NCI-H2107 (cell line): ENCODE measurements at places on chromosomes 7 and 10.

DNA sequence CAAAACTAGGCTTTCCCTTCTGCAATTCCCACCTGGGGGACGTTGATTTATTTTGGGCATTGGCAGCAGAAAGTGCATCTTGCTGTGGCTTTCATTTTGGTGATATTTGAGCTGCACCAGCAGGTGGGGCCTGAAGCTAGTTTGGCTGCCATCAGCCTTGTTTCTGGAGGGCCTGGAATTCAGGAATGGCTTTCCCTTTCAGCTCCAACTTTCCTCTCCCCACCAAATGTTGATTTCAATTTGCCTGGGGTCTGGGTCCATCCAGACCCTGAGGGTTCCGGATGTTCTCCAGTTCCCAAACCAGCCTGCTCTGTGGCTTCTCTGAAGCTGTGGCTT is 640.4 kb downstream of the TYW1 start:
- DNase-seq = no peak

DNA sequence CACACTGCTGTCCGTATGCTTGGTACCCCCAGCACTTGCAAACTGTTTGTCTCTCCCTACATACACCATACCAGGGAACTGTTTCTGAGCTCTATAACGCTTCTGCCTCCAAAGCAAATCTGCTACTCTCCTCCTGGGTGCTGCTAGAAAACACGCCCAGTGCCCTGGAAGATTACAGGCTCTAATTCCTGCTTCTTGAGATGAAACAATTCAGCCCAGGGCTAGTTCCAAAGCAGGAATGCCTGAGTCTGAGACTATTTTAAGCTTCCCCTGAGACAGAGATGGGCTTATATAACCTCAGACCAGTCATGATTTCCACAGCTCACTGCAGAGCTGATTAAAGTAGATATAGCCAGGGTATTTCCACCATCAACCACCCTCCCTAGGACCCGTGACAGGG is 327.1 kb downstream of the GPR158 start:
- no peak for DNase-seq

GRCh38 chr10:5565671-5566581 is 41.2 kb downstream of the CALML3 start:
- DNase-seq = no peak

GRCh38 chr10:89158446-89158845 is 48.7 kb downstream of the CH25H start:
- DNase-seq = no peak

DNA sequence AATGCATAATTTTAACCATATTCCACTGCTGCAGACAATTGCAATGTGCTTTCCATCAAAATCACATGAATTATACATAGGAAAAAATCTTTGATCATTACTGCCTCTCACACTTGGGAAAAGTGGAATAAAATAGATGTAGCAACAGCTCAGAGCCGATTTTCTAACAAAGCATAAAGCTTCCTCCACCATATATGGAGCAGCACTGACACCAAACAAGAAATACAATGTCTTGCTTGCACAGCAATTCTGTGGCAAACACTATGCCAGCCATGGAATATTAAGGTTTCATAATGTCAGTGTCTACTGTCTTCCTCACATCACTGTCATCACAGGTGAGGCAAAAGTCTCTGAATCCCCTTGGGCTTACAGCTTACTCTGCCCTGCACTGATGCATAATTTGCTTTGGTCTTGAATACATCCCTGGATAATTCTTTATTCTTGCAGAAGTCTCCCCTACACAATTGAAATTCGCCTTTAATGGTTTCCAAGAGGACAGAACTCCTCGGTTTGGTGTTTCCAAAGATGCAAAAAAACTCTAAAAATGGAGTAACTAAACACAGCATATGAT is 198.5 kb downstream of the CACNA2D1 start:
- no peak for DNase-seq

- DNase-seq = no peak
These were observed 17.8 kb upstream of the ZKSCAN1 start for GRCh38 chr7:99997545-99998137.

GRCh38 chr10:102120991-102121738 is 997 bp upstream of the LDB1 start:
- DNase-seq = no peak

DNA sequence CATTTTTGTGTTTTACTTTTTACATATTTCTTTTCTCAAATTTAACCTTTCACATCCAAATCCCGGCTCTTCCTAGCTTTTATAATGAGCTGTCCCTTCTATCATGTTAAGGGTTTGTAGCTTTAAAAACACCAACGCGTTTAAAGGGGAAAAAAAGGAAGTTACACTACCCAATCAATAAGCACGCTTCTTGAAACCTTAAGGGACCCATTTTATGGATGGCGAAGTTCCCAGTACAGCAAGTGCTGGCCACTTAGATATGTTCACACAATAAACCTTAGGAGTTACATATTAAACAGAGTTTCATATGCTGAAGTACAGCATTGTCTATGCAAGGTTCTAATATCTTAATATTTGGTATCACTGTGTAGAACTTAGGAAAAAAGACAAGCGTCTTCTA is 1.8 kb downstream of the GNG11 start:
- no peak for DNase-seq

- no peak for DNase-seq
These were observed 110.8 kb downstream of the ARHGAP22 start for GRCh38 chr10:48494073-48494472.

DNA sequence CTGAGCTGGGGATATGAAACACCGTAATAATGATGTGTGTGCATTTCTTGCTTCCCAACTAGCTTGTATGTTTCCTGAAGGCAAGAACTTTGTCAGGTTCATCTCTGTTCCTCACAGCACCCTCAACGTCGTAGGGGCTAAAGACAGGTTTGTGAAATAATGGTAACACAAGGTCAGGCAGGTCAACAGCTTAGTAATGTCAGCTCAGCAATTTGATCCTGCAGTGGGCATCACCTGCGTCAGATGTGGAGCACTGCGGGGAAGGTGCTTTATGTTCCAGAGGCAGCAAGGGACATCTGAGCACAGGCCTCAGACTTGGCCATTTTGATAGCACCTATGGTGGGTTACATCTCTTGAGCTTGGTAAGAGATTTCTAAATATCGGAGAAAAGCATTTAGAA is 51.8 kb upstream of the BTBD16 start:
- no peak for DNase-seq

- no peak for DNase-seq
These were observed 530 bp upstream of the ANXA7 start for GRCh38 chr10:73414230-73414945.

DNA sequence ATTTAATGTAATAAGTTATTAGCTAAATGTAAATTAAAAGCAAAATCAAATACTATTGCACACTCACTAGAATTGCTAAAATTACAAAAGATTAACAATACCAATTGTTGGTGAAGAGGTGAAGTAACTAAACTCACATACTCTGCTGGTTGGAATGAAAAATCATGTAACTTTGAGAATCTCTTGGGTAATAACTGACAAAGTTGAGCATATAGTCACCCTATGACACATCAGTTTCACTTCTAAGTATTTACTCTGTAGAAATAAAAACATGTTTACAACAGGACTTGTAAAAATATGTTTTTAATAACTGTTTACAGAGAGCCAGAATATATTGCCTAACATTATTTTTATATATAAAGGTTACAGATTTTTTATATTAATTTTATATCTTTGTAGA is 33.6 kb downstream of the CNTNAP2 start:
- no peak for DNase-seq

- no peak for DNase-seq
These were observed 400.5 kb downstream of the IPMK start for GRCh38 chr10:57867241-57867640.

GRCh38 chr10:73744664-73744975 is 448 bp downstream of the SEC24C start:
- DNase-seq = no peak

DNA sequence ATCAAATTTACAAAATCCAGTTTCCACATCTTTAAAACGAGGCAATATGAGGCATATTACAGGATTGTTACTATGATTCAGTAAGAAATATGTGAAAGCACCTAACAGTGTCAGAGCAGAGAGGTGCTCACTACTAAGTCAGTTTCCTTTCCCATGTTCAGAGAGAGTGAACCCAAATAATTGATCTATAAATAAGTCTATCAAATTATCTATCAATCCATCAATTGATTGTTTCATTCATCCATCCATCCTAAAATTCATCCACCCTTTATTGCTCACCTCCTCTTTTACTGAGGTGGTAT is 340.8 kb downstream of the SUGCT start:
- no peak for DNase-seq

- DNase-seq = no peak
These were observed 81.3 kb downstream of the SEMA3A start for GRCh38 chr7:84113286-84113685.
